ENCODE measurements at places on chromosomes 3 and 15.

GRCh38 chr3:89697321-89697916, 590.0 kb downstream of the EPHA3 start:
- no peak for DNase-seq

DNA sequence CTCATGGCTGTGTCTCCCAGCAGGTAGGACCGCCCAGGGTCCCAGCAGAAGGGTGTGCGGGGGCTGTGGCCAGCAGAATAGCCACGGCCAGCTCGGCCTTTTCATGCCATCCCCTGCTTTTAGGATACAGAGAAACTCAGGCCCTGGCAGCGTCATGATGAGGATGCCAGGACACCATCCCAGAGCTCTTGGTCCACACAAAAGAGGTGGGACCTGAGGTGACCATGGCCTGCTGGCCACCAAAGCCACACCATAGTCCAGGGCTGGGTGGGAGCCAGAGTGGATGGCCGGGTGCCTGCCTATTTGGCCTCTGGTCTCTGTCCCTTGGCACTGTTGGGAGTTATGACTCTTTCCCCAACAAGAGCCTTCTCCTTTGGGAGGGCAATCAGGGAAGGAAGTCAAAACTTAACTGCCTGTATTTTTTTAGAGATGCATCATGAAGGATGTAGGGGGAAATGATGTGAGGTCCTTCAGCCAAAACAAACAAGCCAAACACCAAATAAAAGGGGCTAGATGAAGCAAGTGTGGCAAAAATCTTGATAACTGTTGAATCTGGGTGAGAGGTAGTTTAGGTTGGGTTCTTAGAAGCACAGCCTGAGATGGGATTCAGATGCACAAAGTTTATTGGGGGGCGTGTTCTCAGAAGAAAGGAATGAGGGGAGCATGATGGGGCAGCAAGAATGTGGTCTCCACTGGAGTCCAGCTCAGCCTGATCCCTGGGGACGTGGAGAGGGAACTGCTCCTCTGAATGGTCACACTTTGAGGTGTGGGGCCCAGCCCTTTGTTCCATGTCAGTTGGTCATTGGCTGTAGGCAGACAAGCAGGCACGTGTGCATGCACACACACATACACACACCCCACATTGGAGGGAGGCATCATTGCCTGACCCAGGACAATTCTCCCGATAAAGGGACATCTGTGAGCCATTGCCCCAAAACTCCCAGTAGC, 33.2 kb downstream of the SMAD6 start:
- DNase-seq: peak; percentile 50

GRCh38 chr3:65356331-65357248, 668.8 kb upstream of the ADAMTS9 start:
- no peak for DNase-seq

DNA sequence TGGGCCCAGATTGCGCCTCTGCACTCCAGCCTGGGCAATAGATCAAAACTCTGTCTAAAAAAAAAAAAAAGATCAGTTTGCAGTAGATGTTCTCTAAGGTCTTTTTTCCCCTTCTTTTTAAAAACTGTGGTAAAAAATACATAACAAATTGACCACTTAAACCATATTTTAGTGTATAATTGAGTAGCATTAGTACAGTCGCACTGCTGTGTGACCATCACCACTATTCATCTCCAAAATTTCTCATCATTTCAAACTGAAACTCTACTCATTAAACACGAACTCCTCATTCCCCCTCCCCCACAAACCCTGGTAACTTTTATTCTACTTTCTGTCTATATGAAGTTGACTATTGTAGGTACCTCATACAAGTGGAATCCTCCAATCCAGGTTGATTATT, 160.3 kb downstream of the PEX5L start:
- DNase-seq: no peak

DNA sequence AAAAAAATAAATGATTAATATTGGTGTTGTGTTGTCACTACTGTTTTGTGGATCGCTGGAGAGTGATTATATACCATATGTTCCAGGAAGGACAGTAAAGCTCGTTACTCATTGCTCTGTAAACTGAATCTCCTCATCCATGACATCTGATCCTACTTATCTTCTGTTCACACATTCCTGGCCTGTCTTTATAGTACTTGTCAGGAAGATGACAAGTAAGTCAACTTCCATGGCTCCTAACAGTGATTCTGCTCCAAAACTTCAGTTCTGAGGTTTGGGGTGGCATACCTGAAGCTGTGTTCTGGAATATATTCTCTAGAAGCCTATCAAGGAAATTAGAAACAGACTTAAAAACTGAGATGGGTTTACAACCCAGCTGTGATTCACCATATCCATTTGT, 288.9 kb downstream of the ZBBX start:
- DNase-seq: no peak

DNA sequence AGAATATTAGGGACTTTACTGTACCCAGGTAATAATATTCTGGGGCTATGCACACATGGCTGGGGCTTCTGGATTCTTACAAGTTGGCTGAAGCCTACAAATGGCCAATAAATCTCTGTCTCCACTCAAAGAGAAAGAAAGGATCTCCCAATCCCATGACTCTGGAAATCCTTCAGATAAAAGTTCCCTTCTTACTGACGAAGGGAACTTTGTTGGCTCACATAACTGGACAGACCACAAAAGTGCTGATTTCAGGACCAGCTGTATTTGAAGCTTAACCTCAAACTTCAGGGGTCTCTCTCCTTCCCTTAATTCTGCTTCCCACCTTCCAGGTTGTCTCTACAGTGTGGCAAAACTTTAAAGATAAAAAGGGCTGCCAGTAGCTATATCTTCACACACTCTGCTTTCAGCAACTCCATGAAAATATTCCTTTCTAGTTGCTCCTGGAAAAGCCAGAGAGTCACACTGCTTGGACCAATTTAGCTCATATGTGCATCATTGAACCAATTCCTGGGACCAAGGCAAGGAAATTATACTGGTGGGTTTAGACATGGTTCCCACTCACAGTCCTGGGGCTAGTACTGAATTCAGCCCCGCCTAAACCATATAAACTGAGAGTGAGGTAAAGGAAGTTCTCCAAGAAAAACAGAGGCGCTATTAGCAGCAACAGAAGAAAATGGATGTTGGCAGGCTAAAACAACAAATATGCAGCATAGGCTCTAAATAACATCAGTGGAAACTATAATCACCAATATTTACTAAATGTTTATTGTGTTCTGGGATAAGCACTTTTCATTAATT, 290.0 kb upstream of the GADL1 start:
- DNase-seq: no peak

GRCh38 chr15:31255176-31255510, 71.5 kb upstream of the KLF13 start:
- DNase-seq: no peak

DNA sequence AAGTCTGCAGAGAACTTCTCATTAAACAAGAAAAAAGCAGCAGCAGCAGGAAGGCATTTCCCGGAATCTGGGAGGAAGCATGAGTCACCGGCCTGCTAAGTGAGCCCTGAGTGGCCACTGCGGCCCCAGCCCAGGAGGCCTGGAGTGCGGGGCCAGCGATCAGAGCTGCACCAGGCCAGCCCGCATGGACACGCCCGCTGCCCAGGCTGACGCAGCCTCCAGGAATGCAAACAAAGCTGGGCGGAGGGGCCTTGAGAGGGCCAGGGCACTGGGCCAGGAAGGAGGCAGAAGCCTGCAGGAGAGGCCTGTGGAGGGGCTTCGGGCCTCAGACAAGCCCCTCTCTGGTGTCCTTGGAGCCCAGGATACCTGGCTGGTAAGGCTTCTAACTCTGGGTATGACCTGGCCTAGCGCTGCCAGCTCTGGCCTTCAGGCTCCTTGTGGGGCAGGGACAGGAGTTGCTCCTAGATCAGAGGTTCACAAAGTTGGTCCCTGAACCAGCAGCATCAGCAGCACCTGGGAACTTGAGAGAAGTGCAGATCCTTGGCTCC, 101.2 kb downstream of the SMAD6 start:
- peak; percentile 95 for DNase-seq

DNA sequence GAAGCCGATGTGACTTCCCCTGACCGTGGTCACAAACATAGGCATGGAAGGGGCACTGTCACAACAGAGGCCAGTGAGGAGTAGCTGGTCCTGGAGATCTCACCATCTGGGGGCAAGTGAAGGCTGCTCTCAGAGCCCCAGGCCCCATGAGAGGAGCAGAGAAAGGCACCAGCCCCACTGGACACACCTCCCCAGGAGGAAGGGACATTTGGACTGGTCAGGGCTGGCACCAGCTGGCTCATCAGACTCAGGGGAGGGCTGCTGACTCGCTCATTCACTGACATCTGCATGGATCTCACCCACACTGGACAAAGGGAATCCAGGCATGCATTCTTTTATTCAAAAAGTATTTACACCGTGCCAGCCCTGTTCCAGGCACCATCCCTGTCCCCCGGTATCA, 26.8 kb downstream of the ESYT3 start:
- peak; percentile 35 for DNase-seq

DNA sequence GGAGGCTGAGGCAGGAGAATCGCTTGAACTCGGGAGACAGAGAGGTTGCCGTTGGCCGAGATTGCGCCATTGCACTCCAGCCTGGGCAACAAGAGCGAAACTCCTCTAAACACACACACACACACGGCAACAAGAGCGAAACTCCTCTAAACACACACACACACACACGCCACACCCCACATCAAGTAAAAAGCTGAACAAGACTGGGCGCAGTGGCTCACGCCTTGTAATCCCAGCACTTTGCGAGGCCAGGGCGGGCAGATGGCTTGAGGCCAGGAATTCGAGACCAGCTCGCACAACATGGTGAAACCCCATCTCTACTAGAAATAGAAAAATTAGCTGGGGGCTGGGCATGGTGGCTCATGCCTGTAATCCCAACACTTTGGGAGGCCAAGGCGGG, 49.0 kb downstream of the HOMER2 start:
- no peak for DNase-seq

DNA sequence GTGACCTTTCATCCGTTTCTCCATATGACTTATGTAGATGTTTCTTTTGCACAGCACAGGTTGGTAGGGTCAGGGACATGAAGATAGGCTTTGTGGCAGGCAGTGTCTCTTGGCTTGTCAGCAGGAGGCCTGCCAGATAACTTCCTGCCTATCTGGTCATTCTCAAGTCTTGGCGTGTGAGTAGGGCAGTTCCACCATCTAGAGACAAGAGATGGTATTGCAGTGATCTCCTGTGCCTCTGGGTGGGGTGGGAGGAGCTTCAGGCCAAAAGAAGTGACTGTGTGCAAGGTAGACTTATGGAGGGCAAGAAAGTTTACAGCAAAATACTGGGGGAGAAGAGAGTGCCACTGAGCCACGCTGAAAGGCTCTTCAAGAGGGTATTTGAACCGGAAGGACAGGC, 11.0 kb downstream of the TEX264 start:
- DNase-seq: no peak

DNA sequence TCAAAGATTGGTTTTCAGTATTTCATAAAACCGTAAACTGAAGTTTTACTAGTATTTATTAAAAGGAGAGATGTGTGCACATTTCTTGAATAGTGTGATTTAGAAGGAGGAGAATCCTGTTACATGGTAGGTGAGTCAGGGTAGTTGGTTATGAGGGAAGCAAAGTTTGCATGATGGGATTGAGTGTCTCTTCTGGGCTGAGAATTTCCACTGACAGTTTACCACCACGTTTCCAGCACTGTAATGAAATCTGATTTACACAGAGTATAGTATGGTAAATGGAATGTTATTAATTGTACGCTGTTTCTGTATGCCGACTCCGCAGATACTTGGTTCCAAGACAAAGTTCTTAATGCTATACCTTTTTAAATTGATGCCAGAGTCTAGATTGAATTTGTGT, 1.6 kb downstream of the NECTIN3 start:
- no peak for DNase-seq

GRCh38 chr15:83129791-83130190, 22.3 kb downstream of the TM6SF1 start:
- no peak for DNase-seq

DNA sequence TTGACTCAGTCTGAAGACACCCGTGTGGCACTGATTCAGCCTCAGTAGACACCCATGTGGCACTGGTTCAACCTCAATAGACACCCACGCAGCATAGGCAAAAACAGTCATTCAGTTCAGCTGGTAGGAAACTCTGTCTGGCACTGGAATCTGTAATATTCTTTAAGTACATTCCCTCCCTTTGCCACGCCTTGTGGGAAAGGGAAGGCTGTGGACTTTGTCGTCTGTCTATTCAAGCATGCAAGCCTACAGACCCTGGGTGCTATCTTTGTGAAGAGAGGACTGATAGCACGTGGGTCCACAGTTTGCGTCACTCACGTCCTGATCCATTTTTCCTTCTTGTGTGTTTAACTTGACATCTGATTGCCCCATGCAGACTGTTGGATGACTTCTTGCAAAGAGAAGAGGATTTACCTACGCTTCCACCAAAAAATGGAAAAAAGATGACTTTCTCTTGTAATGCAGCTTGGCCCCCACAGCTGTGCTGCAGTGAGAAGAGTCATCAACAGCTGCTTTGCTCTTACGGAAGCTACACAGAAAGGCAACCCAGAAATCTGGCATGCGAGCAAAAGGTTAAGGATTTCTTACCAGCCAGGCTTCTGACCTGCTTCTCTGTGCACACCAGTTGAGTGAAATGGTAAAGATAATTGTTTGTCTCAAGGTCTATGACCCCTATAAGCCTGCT, 278.1 kb downstream of the ULK4 start:
- DNase-seq: no peak

- DNase-seq: no peak
Observed at GRCh38 chr3:157100608-157101396, 59.1 kb downstream of the CCNL1 start.

DNA sequence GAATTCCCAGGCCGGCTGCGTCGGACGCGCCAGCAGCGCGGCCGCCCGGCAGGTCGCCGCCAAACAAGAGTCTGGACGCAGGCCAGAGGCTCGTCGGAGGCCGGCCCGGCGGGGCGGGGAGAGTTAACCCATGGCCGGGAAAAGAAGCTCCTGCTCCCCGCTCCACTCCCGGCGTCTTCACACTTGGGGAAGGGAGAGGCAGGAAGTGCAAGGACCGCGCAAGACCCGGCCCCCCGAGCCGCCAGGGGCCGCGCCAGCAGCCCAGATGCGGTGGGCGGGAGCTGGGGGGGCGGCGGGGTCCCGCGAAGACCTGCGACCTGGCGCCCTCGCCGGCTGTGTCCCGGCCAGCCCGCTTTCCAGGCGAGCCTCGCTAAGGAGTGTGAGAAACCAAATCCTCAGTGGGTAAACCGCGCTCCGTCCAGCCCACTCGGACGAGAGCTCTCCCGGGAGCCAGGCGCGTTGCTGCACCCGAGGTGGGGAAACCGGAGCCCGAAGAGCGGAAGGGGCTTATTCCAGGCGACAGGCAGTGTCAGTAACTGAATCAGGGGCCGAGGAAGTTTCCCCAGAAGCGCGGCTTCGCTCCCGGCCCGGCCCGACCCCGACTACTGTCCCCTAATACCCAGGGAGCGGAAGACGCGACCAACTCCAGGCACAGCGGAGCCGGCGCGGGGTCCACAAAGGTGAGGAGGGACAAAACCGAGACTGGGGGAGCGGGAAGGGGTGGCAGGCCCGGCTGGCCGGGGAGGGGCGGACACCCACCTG, 721 bp downstream of the ADAMTS7 start:
- DNase-seq: peak; percentile 69

GRCh38 chr3:157805538-157805937, 300.7 kb downstream of the SHOX2 start:
- no peak for DNase-seq

- no peak for DNase-seq
Observed at GRCh38 chr3:89572261-89572660, 464.8 kb downstream of the EPHA3 start.

GRCh38 chr15:81254277-81254915, 57.7 kb downstream of the IL16 start:
- no peak for DNase-seq

GRCh38 chr15:52256930-52257733, 38.5 kb downstream of the MYO5C start:
- DNase-seq: no peak
